NCI-H2171 (cell line): ENCODE measurements at places on chromosomes 11 and 22.

GRCh38 chr11:59262177-59262818 lies 49.6 kb upstream of the MPEG1 start:
- DNase-seq, result no peak

DNA sequence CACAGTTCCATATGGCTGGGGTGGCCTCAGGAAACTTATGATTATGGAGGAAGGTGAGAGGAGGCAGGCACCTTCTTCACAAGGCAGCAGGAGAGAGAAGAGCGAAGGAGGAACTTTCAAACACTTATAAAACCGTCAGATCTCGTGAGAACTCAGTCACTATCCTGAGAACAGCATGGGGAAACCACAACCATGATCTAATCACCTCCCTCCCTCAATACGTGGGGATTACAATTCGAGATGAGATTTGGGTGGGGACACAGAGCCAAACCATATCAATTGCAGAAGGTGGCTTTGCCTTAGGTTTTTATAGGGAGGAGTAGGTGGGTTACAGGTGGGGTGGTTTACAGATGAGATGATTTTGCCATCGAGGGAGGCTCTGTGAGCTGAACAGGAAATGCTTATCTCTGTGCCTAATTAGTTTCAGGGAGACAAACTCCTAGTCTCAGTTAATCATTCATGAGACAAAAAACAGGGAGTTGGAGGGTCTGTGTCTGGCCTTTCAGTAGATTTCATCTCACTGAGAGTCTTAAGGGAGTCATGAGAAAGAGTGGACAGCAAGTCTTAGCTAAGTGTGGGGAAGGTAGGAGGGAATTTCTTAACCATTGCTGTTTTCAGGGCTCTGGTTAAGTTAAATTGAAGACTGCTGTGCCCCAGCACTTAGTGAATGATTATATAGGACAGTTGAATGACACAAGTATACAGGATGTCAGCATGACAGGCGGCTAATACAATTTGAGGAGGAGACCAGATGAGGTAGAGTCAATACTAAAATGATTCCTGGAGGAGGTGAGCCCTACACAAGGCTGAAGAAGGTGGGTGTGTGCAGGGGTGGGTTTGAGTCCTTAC lies 47.7 kb downstream of the CWC15 start:
- DNase-seq, result no peak

GRCh38 chr11:115895594-115895993 lies 391.4 kb upstream of the CADM1 start:
- DNase-seq, result no peak

- DNase-seq, result no peak
Observed at GRCh38 chr11:83540112-83540675, 254.0 kb upstream of the CCDC90B start.

DNA sequence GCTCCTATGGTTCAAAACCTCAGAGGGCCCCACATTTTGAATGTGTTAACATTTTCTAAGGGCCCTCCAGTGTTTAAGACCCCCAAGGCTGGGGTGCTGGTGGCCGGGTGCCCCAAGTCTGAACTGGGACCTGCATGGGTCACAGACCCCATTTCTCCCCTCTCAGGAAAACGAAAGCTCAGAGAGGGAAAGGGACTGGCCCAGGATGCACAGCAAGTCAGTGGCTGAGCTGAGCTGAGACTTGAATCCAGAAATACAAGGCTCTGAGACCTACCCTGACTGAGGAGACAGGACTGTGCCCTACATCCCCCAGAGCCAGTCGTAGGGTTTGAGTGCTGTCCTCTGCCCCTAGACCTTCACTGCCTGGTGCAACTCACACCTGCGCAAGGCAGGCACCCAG lies 4.2 kb downstream of the ACTN3 start:
- no peak for DNase-seq

DNA sequence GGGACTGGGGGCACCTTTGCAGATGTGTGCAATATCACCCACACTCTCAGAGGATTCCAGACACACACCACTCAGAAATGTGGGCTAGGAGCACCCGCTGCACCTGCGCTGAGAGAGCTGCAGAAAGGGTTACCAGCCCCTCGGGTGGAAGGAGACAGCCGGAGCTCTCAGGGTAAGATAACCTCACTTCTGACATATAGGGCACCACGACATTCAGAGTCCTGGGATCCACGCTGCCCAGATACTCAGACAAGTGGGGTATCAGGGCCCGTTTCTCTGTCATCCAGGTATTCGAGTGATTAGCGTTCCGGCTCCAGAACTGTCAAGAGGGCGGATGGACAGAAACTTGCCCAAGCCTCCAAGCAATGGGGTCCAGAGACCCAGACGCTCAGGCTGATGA lies 6.2 kb upstream of the SYT8 start:
- no peak for DNase-seq

DNA sequence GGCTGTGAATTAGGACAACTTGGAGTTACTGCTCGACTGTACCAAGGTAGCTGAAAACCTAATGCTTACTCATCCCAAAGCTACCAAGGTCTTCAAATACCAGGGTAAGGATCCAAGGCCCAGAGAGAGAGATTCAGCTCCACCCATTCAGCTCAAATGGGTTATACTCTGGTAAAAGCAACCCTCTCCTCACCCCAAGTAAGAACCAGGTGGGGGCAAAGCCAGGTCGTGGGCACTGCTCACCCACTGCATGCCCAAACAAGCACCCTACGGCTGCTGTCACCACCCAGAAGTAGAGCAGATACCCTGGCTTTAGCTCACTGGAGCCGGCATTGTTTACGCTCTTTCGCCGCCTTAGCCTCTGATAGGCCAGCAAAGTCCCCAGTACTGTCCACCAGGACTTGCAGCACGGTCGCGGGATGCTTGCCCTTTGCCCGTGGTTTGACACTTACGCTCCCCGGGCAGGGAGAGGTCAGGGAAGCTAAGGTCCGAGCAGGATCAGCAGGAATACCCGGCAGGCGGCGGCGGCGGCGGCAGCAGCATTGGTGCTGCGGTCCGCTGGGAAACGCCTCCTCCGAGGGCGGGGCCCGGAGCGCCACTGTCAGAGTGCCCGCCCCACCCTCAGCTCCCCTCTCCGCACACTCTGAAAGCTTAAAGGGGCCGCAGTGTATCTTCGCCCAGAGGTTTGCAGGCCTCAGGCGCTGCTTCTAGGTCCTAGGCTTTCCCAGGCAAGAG lies 19.6 kb downstream of the CKAP5 start:
- DNase-seq, result no peak

DNA sequence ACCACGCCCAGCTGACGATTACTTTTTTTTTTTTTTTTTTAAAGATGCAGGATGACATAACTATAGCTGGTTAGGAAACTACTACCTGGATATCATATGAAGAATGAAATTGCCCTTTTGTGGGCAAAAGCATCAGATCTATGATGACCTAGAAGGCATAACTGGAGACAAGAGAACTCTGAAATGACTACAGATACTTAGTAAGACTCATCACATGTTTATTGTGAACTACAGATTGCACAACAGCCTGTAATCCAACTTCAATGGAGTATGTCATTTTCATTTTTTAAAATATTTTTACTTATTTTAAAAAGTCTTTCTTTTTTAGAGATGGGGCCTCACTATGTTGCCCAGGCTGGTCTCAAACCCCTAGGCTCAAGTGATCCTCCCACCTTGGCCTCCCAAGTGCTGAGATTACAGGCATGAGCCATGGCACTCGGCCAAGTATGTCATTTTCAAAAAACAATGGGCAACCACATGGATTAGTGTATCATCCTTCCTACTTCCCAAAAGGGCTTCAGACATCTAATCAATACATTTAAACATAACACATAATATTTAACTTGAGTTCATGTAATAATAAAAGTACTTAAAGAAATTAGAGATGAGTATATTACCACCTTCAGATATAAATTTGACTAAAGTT lies 3.3 kb downstream of the MTMR2 start:
- DNase-seq, result no peak

DNA sequence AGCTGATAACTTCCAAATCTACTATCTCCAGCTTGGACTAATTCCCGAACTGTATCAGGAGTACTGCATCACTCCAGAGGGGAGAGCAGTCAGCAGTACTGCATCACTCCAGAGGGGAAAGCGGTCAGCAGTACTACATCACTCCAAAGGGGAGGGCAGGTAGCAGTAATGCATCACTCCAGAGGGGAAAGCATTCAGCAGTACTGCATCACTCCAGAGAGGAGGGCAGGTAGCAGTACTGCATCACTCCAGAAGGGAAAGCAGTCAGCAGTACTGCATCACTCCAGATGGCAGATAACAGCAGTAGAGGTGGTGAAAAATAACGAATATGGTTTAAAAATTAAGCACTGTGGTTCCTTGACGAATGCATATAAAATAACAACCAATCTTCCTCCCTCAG lies 8.4 kb downstream of the CWC15 start:
- no peak for DNase-seq

GRCh38 chr11:17602105-17603001 lies 55.3 kb downstream of the OTOG start:
- no peak for DNase-seq

DNA sequence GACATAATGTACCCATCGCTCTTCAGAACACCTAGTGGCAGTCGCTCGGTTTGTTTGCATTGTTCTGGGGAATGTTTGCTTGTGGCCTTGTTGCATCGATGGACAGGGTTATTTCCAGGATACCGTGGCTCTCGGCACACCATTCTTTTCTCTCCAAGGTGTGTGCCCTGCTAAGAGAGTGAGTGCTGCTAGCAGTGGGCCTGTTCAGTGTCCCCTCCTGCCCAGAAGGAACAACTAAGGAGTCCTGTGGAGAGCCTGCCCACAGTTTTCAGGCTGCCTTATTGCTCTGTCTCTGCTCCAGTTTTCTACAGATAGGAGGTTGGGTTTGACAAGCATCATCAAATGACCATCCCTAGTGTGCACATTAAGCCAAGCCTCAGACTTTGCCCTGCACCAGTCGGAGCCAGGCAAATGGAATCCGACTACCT lies 1.4 kb downstream of the CRY2 start:
- DNase-seq, result no peak

- no peak for DNase-seq
Observed at GRCh38 chr11:129700701-129701100, 114.9 kb upstream of the TMEM45B start.

GRCh38 chr22:47591709-47592108 lies 829.3 kb downstream of the TBC1D22A start:
- DNase-seq, result no peak

DNA sequence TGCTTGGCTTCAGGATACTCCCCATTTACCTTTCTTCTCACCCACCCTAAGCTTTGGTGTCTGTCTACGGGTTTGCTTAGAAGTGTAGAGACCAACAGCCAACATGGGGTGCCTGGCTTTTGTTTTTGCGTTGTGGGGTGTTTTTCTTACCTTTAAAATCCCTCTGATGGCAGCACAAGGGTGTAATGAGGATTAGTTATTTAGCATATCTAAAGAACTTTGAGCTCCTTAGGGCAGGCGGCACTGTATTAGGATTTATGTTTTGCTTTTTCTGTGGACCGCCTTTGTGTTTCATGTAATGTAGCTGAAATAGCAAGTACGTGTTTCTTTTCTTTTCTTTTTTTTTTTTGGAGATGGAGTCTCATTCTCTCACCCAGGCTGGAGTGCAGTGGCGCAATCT lies 8.9 kb downstream of the AP2A2 start:
- DNase-seq, result no peak

GRCh38 chr11:4546878-4547277 lies 1.9 kb downstream of the OR52M1 start:
- no peak for DNase-seq

DNA sequence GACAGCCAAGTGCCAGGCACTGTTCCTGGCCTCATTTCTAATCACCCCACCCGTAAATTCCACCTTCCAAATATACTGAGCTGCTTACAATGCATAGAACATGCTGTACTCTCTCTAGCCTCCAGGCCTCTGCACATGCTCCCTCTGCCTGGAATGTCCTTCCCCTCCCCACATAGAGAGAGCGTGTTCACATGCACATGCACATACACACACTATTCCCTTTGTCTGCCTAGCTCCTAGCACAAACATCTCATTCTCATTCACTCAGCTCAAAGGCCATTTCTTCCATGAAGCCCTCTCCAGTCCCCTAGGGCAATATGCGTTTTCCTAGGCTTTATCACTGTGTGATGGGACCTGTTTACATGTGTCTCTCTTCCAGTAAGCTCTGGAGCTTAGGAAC lies 144.6 kb downstream of the WT1 start:
- no peak for DNase-seq

DNA sequence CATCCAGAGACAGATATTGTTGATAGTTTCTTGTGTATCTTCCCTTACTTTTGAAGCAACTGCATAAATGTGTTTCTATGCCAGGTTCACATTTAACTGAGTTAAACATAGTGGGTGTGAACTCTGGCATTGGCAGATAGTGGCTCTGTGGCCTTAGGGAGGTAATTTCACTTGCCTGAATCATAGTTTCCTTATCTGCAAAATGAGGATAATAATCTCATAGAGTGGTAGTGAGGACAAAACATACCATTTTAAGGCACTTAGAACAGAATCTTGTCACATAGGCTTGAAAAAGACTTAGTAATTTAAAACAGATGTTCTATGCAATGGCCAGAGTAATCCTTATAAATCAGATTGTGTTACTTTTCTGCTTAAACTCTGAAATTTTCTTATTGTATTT lies 56.4 kb upstream of the SYN3 start:
- DNase-seq, result no peak

GRCh38 chr11:125591649-125592304 lies 875 bp upstream of the STT3A start:
- DNase-seq, result no peak

GRCh38 chr11:129894278-129895125 lies 876 bp downstream of the NFRKB start:
- DNase-seq, result no peak

- no peak for DNase-seq
Observed at GRCh38 chr11:123258877-123259276, 63.8 kb upstream of the CLMP start.

DNA sequence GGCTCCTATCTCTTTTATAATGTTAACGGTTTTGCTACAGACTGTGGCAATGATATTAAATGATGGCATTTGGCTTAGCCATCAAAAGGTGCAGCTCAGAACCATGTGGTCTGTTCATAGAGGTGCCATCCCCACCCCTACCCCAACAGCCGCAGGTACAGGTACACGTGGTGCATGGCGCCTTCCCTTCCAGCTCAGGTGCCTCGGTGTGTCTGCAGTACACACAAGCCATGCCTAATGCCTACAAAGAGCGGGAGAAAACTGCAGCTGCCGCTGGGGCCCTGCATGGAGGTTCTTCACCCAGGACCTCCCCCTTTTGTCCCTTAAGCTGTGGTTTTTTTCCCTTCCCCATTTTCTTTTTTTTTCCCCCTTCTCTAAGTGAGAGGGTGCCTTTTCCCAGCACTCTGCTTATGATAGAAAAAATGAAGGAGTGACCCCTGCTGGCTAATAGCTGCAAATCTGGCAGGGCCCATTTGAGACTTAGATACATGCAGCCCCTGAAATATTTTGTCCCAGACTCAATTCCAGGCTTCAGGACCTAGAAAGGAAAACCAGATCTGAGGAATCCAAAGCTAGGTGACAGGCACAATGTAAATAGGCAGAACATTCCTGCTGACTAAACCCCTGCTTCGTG lies 6.5 kb downstream of the OR52M1 start:
- DNase-seq, result no peak

DNA sequence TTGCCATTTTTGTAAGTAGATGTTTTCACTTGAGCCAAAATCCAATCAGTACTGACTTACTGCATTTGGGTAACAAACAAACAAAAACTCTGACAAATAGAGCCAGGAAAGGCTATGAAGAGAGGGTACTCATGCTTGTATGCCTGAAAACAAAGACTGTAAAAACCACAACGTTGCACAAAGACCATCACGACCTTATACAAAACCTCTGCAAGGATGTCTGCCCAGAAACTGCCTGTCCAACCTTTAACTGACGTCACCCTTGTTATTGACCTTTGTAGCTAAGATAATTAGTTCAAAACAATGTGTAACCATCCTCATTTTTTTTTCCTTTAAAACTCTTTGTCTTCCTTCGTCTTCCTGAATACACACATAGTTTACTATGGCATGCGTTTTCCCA lies 804 bp upstream of the CREBZF start:
- DNase-seq, result no peak
